ENCODE measurements at places on chromosomes 11 and 22.

DNA sequence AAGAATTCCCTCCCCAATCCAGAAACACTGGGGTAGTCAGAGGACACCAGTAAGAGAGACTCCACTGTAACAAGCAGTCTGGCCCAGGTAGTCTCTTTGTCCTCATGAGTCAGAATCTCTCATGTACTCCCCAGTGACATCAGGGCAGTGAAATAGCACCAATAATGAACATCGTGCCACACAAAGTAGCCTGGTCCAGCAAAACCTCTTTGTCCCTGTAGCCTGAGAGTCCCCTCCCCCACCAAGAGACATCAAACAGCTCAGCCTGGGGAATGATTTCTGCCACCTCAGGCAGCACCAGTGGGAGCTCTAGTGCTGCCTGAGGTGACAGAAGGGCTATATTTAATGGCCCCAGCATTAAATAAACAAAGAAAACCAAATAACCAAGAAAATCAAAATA is 88.1 kb downstream of the SBF2 start:
- H3K27ac ChIP-seq = no peak overlapping the region
- H3K36me3 ChIP-seq = no peaks in the 10 kb centered on the region

DNA sequence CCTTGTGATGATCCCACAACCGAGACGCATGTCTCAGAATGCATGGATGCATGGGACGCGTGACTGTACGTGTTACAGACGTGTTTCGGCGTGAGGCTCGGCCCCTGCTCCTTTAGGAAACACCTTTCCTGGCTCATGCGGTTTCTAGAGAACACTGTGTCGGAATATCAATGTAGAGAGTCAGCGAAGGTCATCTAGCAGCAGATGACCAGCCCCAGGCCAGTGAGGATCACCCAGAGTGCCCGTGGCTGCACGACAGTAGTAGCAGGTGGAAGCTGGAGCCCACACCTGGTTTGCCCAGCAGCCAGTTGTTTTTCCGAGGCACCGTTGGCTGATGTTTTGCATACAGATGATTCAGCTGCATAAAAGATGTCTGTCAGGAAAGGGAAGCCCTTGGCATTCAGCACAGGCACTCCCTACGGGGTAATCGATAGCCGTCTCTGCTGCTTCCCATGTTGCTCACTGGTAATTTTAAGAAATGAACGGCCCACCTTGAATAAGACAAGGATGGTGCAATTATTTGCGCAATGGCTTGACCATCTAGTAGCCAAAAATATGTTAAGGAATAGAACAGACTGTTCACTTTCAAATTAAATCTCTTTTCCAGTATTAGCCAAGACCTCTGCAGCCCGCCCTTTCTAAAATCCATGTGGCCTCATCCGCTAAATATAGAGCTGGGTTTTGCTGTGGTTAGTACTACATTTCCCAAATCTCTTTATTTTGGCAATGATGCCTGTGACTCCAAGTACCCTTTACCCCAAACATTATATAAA is 1.1 kb upstream of the CLTCL1 start:
- H3K36me3 ChIP-seq = no peaks in the 10 kb centered on the region
- H3K4me3 ChIP-seq = peak overlapping the region; percentile 91
- no peak overlapping the region for H3K27ac ChIP-seq
- H3K4me1 ChIP-seq = peaks cover 20% of the 10 kb centered on the region

GRCh38 chr11:87879118-87879517 is 296.1 kb downstream of the RAB38 start:
- H3K27ac ChIP-seq = no peak overlapping the region
- no peaks in the 10 kb centered on the region for H3K4me1 ChIP-seq
- no peaks in the 10 kb centered on the region for H3K36me3 ChIP-seq

- H3K4me3 ChIP-seq = no peak overlapping the region
- H3K27ac ChIP-seq = no peak overlapping the region
- DNase-seq = no peak
Measured at GRCh38 chr11:55106391-55106790, 155.6 kb upstream of the TRIM48 start.

GRCh38 chr11:88695689-88696414 is 358.3 kb upstream of the CTSC start:
- H3K4me3 ChIP-seq = no peak overlapping the region
- no peak overlapping the region for H3K27ac ChIP-seq
- DNase-seq = no peak

GRCh38 chr11:106152013-106152412 is 74.6 kb downstream of the AASDHPPT start:
- no peak for DNase-seq
- no peaks in the 10 kb centered on the region for H3K27me3 ChIP-seq
- no peak overlapping the region for H3K4me3 ChIP-seq
- peaks cover 2% of the 10 kb centered on the region for H3K4me1 ChIP-seq

DNA sequence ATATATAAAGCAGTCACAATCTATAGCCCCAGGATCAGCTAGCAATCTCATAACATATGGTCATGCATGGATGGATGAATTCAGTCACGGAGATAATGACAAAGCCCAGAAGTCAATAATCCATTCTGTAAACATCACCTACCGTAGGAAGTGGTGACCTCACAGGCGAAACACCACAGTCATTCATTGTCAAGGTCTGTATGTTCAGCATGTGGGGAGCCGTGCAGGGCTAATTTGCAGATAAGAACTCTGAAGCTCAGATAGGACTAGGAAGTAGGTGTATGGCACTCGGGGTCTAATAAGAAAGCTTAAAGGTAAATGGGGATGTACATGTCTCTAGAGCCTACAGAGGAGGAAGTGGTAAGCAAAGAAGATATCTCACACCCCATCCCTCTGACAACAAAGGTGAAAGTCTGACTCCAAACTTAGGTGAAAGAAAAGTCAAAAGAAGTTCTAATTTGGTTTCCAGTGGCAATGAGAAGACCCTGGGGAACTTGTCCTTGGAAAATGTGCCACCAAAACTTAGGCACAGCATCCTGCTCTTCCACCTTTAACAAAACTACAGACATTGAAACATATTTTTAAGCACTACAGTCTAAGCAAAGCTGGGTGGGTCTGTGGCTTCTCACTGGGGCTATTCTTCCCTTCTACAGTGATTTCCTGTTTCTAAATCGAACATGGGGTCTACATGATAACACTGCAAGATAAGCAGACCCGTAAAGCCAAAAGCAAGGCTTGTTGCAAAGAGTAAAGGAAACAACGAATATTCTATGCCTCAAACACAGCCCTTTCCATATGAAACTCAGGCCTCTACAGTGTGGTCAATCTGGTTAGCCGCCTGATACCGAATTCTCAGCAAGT is 5.2 kb downstream of the CRTAM start:
- DNase-seq = peak; percentile 60
- H3K4me1 ChIP-seq = peaks cover 26% of the 10 kb centered on the region

DNA sequence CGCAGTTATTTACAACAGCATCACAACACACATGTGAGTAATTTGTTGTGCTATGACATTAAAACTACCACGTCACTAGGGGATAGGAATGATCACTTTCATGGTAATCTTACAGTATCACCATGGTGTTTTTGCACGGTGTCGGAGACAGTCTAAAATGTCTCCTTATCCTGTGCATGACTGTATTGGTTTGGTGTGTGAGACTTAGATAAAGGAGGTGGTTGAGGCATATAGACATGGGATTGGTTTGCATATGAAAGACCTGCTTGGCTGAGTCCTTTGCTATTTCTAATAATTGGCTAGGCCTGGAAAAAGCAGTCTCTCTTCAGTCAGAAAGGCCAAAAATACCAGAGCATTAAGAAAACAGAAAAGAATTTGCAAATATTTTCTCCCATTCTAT is 30.2 kb downstream of the MSANTD4 start:
- no peak for DNase-seq
- H3K4me3 ChIP-seq = no peak overlapping the region
- peaks cover 9% of the 10 kb centered on the region for H3K36me3 ChIP-seq

- peaks cover 41% of the 10 kb centered on the region for H3K36me3 ChIP-seq
- H3K4me3 ChIP-seq = no peak overlapping the region
- no peak for DNase-seq
- no peaks in the 10 kb centered on the region for H3K27me3 ChIP-seq
- peaks cover 7% of the 10 kb centered on the region for H3K4me1 ChIP-seq
Measured at GRCh38 chr22:19407649-19408606, 23.6 kb downstream of the HIRA start.

DNA sequence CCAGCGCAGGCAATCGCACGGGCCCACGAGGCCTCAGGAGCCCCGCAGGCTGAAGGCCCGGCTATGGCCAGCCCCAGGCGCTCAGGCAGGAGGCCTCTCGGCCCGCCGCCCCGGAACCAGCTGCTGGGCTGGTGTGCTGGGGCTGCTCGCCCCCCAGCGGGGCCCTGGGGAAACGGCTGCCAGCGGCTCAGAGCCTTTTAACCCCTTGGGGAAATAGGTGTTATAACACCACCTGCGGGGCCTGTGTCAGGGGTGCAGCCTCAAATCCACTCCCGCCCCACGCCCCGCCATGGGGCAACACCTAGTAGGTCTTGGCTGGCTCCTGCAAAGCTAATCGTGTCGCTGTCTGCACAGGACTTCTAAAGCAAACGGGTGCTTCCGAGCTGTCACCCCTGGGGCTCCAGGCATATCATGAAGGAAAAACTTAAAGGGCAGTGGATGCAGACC is 237.4 kb downstream of the TTC28 start:
- DNase-seq = peak; percentile 78
- peak overlapping the region; percentile 60 for H3K27ac ChIP-seq
- H3K27me3 ChIP-seq = peaks cover 18% of the 10 kb centered on the region
- H3K36me3 ChIP-seq = no peaks in the 10 kb centered on the region
- H3K4me1 ChIP-seq = peaks cover 19% of the 10 kb centered on the region

GRCh38 chr11:62752994-62753735 is 795 bp downstream of the ZBTB3 start:
- peaks cover 12% of the 10 kb centered on the region for H3K36me3 ChIP-seq
- H3K27me3 ChIP-seq = no peaks in the 10 kb centered on the region
- peak overlapping the region; percentile 95 for H3K4me3 ChIP-seq
- peak overlapping the region; percentile 95 for H3K27ac ChIP-seq

- H3K27ac ChIP-seq = no peak overlapping the region
- H3K4me3 ChIP-seq = no peak overlapping the region
- H3K36me3 ChIP-seq = no peaks in the 10 kb centered on the region
- DNase-seq = no peak
- peaks cover 11% of the 10 kb centered on the region for H3K4me1 ChIP-seq
Measured at GRCh38 chr22:39871008-39871798, 22.4 kb downstream of the ENTHD1 start.

- DNase-seq = no peak
- H3K36me3 ChIP-seq = no peaks in the 10 kb centered on the region
- no peak overlapping the region for H3K27ac ChIP-seq
- H3K27me3 ChIP-seq = peaks cover 10% of the 10 kb centered on the region
- H3K4me3 ChIP-seq = no peak overlapping the region
- no peaks in the 10 kb centered on the region for H3K4me1 ChIP-seq
Measured at GRCh38 chr11:102186551-102187191, 76.4 kb downstream of the YAP1 start.

DNA sequence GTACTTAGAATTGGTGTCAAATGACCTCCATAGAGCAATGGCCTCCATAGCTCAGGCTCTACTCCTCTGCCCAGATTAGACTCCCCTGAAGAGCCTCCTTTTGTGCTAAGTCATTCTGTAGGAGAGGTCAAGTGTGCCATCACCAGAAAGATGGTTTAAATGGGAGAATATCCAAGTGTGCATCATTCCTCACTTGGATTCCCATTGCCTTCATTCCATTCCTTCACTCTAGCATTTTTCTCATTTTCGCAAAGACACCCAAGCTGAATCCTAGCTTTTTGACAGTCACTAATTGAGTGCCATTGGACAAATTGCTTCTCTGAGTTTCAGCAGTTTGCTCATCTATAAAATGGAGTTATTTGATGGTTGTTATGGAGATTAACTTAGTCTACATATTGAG is 16.9 kb downstream of the CLMP start:
- no peaks in the 10 kb centered on the region for H3K36me3 ChIP-seq
- H3K27ac ChIP-seq = no peak overlapping the region
- H3K4me3 ChIP-seq = no peak overlapping the region
- peaks cover 2% of the 10 kb centered on the region for H3K4me1 ChIP-seq
- DNase-seq = no peak

- no peaks in the 10 kb centered on the region for H3K36me3 ChIP-seq
- no peak overlapping the region for H3K27ac ChIP-seq
- H3K4me3 ChIP-seq = no peak overlapping the region
Measured at GRCh38 chr11:119641983-119642745, 86.8 kb downstream of the NECTIN1 start.

GRCh38 chr11:2783536-2784082 is 83.8 kb upstream of the KCNQ1OT1 start:
- no peak for DNase-seq
- no peak overlapping the region for H3K4me3 ChIP-seq
- no peak overlapping the region for H3K27ac ChIP-seq
- H3K4me1 ChIP-seq = no peaks in the 10 kb centered on the region

DNA sequence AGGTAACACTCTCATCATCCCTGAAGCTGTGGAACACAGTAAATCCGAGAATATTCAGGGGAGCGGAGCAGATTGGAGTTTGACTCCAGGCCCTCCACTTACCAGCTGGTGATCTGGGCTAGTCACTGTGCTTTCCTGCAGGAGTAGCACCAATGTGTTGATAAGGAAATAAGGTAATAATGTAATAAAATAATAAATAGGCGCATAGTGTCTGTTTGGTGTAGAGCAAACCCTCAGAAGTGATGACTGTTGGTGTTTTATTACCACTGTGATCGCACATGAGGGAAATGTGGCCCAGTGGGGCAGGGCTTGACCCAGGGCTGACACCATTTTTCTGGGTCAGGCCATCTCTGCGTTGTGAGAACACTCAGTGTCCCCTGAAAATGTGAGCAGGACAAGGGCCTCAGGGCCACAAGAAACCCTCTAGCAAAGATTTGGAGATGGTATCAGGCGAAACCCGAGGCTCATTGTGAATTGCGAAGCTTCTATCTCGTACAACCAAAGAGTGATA is 563.9 kb upstream of the B3GAT1 start:
- H3K4me3 ChIP-seq = no peak overlapping the region
- DNase-seq = no peak
- no peak overlapping the region for H3K27ac ChIP-seq
- no peaks in the 10 kb centered on the region for H3K27me3 ChIP-seq
- no peaks in the 10 kb centered on the region for H3K36me3 ChIP-seq

GRCh38 chr11:61549662-61550568 is 31.0 kb downstream of the SYT7 start:
- no peak overlapping the region for H3K4me3 ChIP-seq
- H3K27me3 ChIP-seq = peaks cover 18% of the 10 kb centered on the region
- H3K36me3 ChIP-seq = no peaks in the 10 kb centered on the region
- H3K27ac ChIP-seq = no peak overlapping the region

- peak overlapping the region; percentile 68 for H3K27ac ChIP-seq
- peak overlapping the region; percentile 64 for H3K4me3 ChIP-seq
- peaks cover 23% of the 10 kb centered on the region for H3K36me3 ChIP-seq
- H3K4me1 ChIP-seq = peaks cover 38% of the 10 kb centered on the region
- no peak for DNase-seq
Measured at GRCh38 chr11:47991266-47991830, 11.0 kb downstream of the PTPRJ start.

DNA sequence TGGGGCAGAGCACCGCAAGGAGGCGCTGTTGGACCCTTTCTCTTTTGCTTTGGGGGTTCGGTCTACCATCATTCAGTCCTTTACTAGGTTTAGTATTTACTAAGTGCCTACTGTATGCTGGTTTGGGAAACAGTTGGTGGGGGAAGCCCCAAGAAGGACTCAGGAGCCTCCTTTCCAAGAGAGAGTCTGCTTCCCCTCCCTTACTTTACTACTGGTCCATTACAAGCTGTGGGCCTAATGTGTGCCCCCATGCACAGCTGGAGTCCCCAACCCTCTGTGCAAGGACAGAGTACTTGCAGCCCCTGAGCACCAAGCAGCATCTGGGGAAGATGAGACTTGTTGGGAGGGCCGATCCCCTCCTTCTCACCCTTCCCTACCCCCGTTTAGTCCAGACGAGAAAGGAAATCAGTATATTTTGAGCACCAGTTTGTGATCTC is 876 bp upstream of the UBE2L6 start:
- H3K27me3 ChIP-seq = no peaks in the 10 kb centered on the region
- peak overlapping the region; percentile 98 for H3K4me3 ChIP-seq
- peaks cover 25% of the 10 kb centered on the region for H3K36me3 ChIP-seq
- peak; percentile 84 for DNase-seq
- H3K27ac ChIP-seq = peak overlapping the region; percentile 97
